Daoy (cell line): ENCODE measurements at places on chromosomes 13 and 19.

GRCh38 chr13:21000647-21001046 is 60.7 kb downstream of the LATS2 start:
- no peak for DNase-seq

DNA sequence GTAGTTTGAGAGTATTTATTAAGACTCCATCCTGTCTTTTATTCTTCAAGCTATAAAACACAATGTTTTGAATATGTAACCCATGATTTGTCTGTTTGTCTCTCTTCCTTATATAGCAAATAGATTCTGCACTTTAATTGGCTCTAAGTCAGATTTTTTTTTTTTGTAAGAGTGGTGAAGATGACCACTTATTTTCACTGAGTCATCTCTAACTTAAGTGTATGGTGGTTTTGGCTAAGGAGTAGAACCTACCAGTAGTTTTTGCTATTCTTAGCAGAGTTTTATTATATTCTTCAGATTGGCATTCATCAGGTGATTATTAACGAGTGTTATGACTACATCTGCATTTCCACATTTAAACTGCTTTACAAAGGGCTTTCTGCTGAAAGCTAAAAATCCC is 194.7 kb downstream of the LMO7 start:
- no peak for DNase-seq

- no peak for DNase-seq
These were observed 333.2 kb downstream of the DNAJC15 start for GRCh38 chr13:43356567-43356966.

GRCh38 chr13:113904411-113904810 is 40.5 kb upstream of the GAS6 start:
- peak; percentile 43 for DNase-seq

DNA sequence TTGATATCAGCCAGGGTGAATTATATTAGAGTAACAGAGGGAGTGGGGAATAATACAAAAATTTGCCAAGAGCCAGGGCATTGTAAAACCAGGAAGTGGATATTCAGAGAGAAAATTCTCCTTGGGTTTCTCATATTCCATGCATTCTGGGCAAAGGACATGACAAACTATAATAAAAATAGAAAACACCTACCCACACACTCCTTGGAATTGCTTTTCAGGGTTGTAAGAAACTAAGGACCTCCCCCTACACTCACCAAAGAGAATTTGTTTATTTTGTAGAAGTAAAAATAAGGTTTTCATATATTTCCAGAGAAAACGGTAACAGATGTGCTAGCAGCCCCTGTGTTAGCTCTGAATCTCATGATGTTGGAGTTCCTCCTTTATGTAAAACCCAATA is 649.6 kb downstream of the SLITRK1 start:
- DNase-seq: no peak

- DNase-seq: peak; percentile 52
These were observed 25.8 kb downstream of the CACNG6 start for GRCh38 chr19:54017261-54017660.

GRCh38 chr19:13362668-13363067 is 143.6 kb downstream of the CACNA1A start:
- DNase-seq: no peak

- peak; percentile 76 for DNase-seq
These were observed 730 bp downstream of the NRTN start for GRCh38 chr19:5805462-5806132.
